Activated CD4-positive, alpha-beta memory T cell treated with anti-CD3 and anti-CD28 coated beads, Interleukin-2, amount 10 ng/mL, durations not matched to agents 7 days and 5 days (primary cell): ENCODE measurements at places on chromosomes 13 and 19.

GRCh38 chr19:58128041-58128685, 22.4 kb downstream of the ZNF329 start:
- peaks cover 63% of the 10 kb centered on the region for H3K36me3 ChIP-seq
- H3K4me1 ChIP-seq, result no peaks in the 10 kb centered on the region
- H3K27me3 ChIP-seq, result no peaks in the 10 kb centered on the region
- H3K27ac ChIP-seq, result no peak overlapping the region
- no peak for DNase-seq

GRCh38 chr19:57212109-57212508, 18.7 kb upstream of the AURKC start:
- H3K27me3 ChIP-seq, result no peaks in the 10 kb centered on the region
- H3K4me3 ChIP-seq, result no peak overlapping the region
- H3K27ac ChIP-seq, result no peak overlapping the region
- peaks cover 81% of the 10 kb centered on the region for H3K36me3 ChIP-seq
- H3K4me1 ChIP-seq, result no peaks in the 10 kb centered on the region

GRCh38 chr13:33194820-33195692, 90.5 kb downstream of the STARD13 start:
- DNase-seq, result no peak
- no peaks in the 10 kb centered on the region for H3K36me3 ChIP-seq
- H3K27me3 ChIP-seq, result peaks cover 7% of the 10 kb centered on the region

GRCh38 chr13:80157261-80157932, 183.5 kb downstream of the SPRY2 start:
- no peaks in the 10 kb centered on the region for H3K36me3 ChIP-seq
- H3K27me3 ChIP-seq, result no peaks in the 10 kb centered on the region
- no peak for DNase-seq
- no peak overlapping the region for H3K27ac ChIP-seq
- H3K4me1 ChIP-seq, result no peaks in the 10 kb centered on the region

- peak; percentile 89 for DNase-seq
- H3K4me1 ChIP-seq, result peaks cover 21% of the 10 kb centered on the region
- peak within 1 kb of the TSS; percentile 59 for H3K27ac ChIP-seq
- peaks cover 63% of the 10 kb centered on the region for H3K36me3 ChIP-seq
Observed at GRCh38 chr19:57583521-57584416, at the start of gene ZIK1. ZIK1 (plus strand) TSS chr19:57584145; CDS start chr19:57584357, 212 bp downstream.

DNA sequence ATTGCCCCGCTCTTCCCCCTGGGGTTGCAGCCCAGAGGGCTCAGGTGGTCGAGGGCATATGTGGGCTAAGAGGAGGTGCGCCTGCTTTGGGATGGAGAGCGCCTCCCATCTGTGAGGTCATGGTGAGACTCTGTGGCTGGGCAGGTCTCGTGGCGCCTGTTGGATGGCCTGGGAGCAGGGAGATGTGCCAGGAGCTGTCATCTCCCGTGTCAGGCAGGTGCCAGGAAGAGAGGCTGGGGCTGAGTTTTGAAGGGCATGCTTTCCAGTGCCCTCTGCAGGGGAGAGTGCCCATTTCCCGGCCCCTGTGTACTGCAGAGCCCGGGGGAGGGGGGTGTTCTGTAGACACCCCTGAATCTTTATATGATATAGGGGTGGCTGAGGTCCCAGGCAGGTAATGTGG, 2.8 kb downstream of the WTIP start:
- H3K36me3 ChIP-seq, result peaks cover 3% of the 10 kb centered on the region
- peaks cover 7% of the 10 kb centered on the region for H3K4me1 ChIP-seq
- H3K4me3 ChIP-seq, result no peak overlapping the region
- no peak for DNase-seq
- peaks cover 45% of the 10 kb centered on the region for H3K27me3 ChIP-seq

- H3K36me3 ChIP-seq, result peaks cover 17% of the 10 kb centered on the region
- H3K4me1 ChIP-seq, result peaks cover 2% of the 10 kb centered on the region
- H3K27ac ChIP-seq, result no peak overlapping the region
- DNase-seq, result no peak
- no peak overlapping the region for H3K4me3 ChIP-seq
Observed at GRCh38 chr13:41900918-41901317, 60.0 kb downstream of the VWA8 start.

- no peak overlapping the region for H3K4me3 ChIP-seq
- no peak for DNase-seq
- H3K27me3 ChIP-seq, result no peaks in the 10 kb centered on the region
- H3K27ac ChIP-seq, result no peak overlapping the region
Observed at GRCh38 chr13:77171451-77171850, 144.5 kb upstream of the FBXL3 start.

- DNase-seq, result peak; percentile 68
- peaks cover 52% of the 10 kb centered on the region for H3K4me1 ChIP-seq
- peak overlapping the region; percentile 78 for H3K4me3 ChIP-seq
- peaks cover 40% of the 10 kb centered on the region for H3K36me3 ChIP-seq
- H3K27me3 ChIP-seq, result no peaks in the 10 kb centered on the region
Observed at GRCh38 chr19:40797963-40798682, 868 bp upstream of the EGLN2 start.

GRCh38 chr13:96540670-96541069, 450.8 kb downstream of the HS6ST3 start:
- no peaks in the 10 kb centered on the region for H3K27me3 ChIP-seq
- H3K27ac ChIP-seq, result no peak overlapping the region
- no peak for DNase-seq
- no peaks in the 10 kb centered on the region for H3K4me1 ChIP-seq
- no peaks in the 10 kb centered on the region for H3K36me3 ChIP-seq

- no peaks in the 10 kb centered on the region for H3K36me3 ChIP-seq
- no peak overlapping the region for H3K27ac ChIP-seq
- H3K4me3 ChIP-seq, result no peak overlapping the region
- DNase-seq, result no peak
- peaks cover 10% of the 10 kb centered on the region for H3K4me1 ChIP-seq
Observed at GRCh38 chr13:30906411-30907051, 460 bp downstream of the MEDAG start.

DNA sequence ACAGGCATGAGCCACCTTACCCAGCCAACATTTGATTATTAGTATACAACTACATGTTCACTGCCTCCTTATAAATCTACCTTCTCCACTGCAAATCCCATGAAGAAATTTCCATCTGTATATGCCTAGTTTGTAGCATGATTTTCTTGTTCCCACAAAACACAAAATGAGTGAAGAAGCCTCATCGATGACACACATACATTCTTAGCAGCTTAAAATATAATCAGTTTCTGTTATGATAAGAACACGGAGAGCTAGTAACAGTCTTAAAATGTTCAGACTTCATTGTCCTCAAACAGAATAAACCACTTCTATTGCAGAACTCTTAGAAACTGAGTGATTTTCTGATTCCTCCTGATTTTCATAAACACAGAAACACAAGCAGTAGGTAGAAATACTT, 740.5 kb downstream of the PCDH9 start:
- no peak for DNase-seq
- no peak overlapping the region for H3K4me3 ChIP-seq
- H3K36me3 ChIP-seq, result no peaks in the 10 kb centered on the region

DNA sequence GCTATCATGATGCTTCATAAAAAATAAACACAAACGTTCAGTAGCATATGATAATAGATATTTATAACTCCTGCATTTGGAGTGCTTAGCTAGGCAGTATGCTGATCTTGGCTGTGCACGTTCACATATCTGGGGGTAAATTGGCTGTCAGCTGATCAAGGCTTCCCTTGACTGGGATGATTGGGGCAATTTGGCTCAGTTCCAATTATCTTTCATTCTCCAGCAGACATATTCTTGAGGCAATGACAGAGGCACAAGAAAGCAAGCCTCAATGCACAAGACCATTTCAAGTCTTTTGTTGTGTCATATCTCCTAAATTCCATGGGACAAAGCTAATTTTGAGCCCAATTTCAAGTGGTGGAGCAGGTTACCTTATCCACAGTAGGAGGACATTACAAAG, 142.0 kb downstream of the DLEU7 start:
- H3K27me3 ChIP-seq, result no peaks in the 10 kb centered on the region
- DNase-seq, result no peak
- H3K4me3 ChIP-seq, result no peak overlapping the region
- H3K27ac ChIP-seq, result no peak overlapping the region

GRCh38 chr19:30068528-30069395, 126.7 kb downstream of the URI1 start:
- no peaks in the 10 kb centered on the region for H3K27me3 ChIP-seq
- DNase-seq, result no peak
- H3K4me3 ChIP-seq, result no peak overlapping the region
- H3K4me1 ChIP-seq, result no peaks in the 10 kb centered on the region
- no peaks in the 10 kb centered on the region for H3K36me3 ChIP-seq
- no peak overlapping the region for H3K27ac ChIP-seq

DNA sequence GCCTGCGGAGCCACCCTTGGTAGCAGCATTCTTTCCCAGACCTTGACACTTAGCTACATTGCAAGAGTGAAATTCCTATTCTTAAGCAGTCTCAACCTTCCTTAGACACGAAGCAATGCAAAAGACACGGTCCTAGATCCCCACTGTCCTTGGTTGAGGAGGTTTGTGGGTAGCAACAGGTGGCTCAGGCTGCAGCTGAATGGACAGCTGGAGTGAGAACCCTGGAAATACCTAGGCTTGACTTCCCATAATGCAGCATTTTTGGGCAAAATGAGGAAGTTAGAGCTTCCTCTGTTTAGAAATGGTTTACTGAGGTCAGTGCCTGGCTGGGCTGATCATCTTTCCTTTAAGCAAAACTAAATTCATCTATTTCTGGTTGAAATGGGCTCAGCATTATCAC, 296.6 kb downstream of the RFC3 start:
- DNase-seq, result no peak
- no peaks in the 10 kb centered on the region for H3K4me1 ChIP-seq
- H3K27ac ChIP-seq, result no peak overlapping the region
- H3K36me3 ChIP-seq, result no peaks in the 10 kb centered on the region
- no peak overlapping the region for H3K4me3 ChIP-seq

GRCh38 chr13:46320406-46320805, 66.6 kb downstream of the RUBCNL start:
- no peak overlapping the region for H3K4me3 ChIP-seq
- peaks cover 16% of the 10 kb centered on the region for H3K4me1 ChIP-seq
- DNase-seq, result no peak
- H3K36me3 ChIP-seq, result peaks cover 2% of the 10 kb centered on the region

DNA sequence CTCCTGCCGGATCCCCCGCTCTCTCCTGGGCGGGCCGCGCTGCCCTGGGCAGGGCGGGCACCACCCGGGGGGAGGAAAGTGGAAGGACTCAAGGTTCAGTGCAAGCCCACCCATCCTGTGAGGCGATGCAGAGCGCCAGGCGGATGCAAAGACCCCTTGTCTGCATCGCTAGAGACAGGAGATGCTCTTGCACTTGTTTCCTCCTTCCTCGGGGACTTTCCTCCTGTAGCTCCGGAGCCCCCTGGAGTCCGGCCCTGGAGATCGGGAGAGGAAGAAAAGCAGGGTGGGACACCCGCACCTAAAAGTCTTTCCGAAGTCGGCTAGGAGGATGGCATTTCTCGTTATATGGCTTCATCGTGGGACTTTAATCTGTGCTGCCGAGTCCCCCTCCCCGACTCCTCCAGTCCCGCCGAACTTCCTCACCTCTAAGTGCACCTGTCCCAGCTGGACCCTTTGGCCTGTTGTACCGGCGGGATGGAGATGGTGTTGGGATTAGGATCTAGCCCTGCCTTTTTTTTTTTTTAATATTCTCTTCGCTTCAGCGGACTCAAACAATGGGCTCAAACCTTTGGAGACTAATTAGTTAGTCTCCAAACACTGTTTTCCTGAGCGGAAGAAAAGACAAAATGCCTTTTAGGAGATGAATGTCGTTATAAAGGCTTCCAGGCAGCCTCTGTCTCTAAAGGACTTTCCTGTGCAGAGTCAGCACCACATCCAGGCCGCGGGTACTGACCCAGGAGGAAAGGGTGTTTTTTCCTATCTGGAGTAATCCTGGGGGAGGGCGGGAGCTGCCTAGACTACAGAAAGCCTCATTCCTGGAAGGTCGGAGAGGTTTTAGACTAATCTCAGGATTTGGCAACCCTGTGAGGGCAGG, 725 bp downstream of the FAM124A start:
- DNase-seq, result no peak
- no peaks in the 10 kb centered on the region for H3K36me3 ChIP-seq
- H3K27ac ChIP-seq, result no peak overlapping the region
- peak overlapping the region; percentile 58 for H3K4me3 ChIP-seq
- H3K4me1 ChIP-seq, result peaks cover 5% of the 10 kb centered on the region

DNA sequence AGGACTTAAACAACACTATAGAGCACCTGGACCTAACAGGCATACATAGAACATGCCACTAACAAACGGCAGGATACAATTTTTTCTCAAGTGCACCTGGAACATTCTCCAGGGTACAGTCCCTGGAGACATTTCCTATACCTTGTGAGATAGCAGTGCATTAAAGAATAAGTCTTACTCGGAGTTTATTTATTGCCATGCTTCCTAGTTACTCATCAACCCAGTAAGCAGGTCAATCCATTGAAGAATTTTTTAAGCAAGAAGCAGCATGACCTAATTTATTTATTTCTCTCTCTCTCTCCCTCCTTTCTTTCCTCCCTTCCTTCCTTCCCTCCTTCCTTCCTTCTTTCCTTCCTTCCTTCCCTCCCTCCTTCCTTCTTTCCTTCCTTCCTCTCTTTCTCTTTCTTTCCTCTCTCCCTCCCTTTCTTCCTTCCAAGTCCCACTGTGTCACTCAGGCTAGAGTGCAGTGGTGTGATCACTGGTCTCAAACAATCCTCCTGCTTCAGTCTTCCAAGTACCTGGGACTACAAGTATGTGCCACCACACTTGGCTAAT, 6.6 kb upstream of the TFDP1 start:
- peaks cover 37% of the 10 kb centered on the region for H3K27me3 ChIP-seq
- DNase-seq, result no peak

DNA sequence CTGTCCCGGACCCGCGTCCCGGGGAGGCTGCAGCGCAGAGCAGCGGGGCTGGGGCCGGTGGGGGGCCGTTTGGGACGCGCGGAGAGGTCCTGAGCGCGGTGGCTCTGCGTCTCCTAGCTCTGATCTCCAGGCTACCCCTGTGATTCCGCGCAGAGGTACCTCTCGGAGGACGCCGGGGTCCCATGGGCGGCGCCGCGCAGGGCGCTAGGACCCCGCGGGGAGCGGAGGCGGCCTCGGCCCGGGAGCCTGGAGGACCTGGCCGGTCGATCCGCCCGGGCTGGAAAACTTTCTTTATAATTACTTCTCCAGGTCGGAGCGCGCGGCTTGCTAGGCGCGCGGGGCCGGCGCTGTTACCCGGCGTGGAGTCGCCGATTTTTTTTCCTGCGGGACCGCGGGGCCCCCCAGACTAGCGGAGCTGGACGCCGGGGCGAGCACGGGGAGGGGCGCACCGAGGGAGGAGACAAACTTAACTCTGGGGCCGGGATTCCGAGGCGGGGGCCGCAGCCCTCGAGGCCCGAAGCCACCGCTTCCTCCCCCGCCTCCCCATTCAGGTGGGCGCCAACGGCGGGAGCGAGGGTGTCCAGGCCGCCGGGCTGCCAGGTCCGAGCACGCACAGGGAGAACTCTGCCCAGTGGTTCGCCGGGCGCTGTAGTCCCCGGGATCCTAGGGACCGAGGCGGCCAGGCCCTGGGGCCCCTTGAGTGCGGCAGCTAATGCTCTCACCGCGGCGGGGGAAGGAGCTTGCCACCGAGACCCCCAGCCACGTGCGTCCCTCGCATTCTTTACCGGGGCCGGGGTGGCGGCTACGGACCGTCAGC, 848 bp upstream of the CEBPA start:
- H3K4me3 ChIP-seq, result no peak overlapping the region
- no peaks in the 10 kb centered on the region for H3K36me3 ChIP-seq
- H3K4me1 ChIP-seq, result peaks cover 2% of the 10 kb centered on the region
- peaks cover 45% of the 10 kb centered on the region for H3K27me3 ChIP-seq
- no peak overlapping the region for H3K27ac ChIP-seq
